AG04450 (cell line): ENCODE measurements at places on chromosomes 2 and 18.

- DNase-seq = no peak
Measured at GRCh38 chr2:42035241-42035640, 12.6 kb upstream of the PKDCC start.

GRCh38 chr2:150255528-150255927, 231.9 kb downstream of the RND3 start:
- DNase-seq = peak; percentile 78

DNA sequence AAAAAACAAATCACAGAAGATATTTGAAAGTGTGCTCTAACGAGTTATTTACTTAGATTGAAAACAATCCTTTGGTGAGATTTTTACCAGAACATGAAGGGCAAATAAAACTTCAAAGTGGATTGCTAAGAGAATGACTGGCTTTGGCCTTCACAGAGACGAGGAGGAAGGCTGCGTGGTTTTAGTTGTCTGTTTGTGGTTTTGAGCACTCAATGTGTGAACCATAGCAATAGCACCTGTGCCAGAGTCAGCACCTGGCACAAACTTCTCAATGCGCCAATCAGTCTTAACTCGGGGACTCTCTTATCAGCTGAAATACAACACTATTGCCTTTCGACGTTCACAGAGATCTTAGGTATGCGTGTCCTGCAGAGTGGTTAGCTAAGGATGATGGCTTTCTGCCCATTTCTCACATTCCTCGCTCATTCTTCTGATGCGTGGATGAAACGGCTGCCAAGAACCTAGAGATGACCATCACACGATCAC, 70.0 kb downstream of the MBP start:
- DNase-seq = peak; percentile 21

DNA sequence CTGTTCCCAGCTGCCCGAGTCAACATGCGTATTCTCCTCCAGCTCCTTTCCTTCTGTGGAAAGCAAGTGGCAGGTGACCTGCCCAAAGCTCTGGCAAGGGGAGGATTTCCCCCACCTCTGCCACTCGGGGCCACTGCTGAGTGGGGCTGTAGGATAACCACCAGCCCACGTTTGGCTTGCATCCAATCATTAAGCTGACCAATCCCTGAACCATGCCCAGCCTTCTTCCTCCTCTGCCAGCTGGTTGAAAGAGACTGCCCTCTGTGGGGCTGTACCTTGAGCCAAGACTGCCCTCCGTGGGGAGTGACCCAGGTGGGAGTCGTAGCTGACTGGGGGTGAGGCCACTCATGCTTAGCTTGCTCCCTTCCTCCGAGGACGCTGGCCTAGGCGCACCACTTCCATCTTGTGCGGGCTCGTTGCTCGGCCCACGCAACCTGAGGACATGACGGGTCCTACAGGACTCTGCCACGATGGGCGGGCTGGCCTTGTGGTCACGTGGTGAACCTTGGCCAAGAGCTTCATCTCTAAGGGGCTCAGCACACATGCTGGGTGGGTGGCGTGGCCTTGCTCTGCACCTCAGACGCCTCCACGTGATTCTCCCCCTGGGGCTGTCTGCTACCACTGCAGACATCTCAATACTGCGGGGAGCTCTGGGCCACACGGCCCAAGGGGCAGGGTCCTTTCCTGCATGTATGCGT, 112.1 kb downstream of the NDUFA10 start:
- DNase-seq = no peak

GRCh38 chr2:119650206-119650605, 28.8 kb upstream of the TMEM177 start:
- DNase-seq = no peak
